Endodermal cell (in vitro differentiated cells): ENCODE measurements at places on chromosomes 1 and 21. TPM values are rescaled to one million over a fixed set of nuclear protein-coding genes. Genes with fewer than 3 reads are reported as not detected.

AMY1C gene
- not detected in 3 replicates for total RNA-seq

ZSWIM5 gene
- 11.4 and 12.3 TPM in 2 replicates for total RNA-seq

LRRN2 gene
- 4.6 to 11.5 TPM (median 11.4 TPM) in 3 replicates for total RNA-seq

LORICRIN gene
- not detected in 2 replicates for total RNA-seq

DNA sequence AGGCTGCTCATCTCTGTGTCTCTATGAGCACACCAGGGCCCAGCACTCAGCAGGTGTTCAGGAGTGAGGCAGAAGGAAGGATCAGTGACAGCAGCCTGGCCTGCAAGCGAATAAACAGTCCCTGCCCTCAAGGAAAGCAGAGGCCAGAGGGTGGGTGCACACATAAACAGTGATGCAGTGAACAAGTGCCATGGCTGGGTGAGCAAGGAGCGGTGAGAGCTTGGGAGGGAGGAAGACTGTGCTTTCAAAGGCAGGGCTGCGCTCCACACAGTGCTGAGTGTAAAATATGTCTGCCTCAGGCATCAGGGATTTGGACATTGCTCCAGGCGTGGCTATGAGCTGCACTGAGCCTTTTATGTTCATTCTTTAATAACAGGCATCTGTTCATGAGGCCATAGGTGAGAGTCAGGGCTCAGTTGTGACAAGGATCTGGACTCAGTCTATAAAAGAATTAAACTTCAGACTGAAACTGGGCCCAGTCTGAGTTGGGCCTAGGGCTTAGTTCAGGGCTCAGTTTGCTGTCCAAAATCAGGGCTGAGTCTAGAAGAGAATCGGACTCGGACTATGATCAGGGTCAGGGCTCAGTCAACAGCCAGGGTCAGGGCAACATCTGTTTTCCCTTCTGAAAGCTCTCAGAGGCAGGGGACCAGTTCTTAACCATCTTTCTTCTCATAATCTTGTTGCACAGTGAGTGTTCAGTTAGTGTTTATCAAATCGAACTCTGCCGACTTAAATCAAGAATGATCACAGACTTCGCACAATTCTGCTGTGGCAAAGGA, 213.7 kb downstream of the FOXD2 start:
- no peak overlapping the region for H3K4me3 ChIP-seq
- DNase-seq = peak; percentile 29
- no peak overlapping the region for H3K27ac ChIP-seq
- no peaks in the 10 kb centered on the region for H3K4me1 ChIP-seq

DNA sequence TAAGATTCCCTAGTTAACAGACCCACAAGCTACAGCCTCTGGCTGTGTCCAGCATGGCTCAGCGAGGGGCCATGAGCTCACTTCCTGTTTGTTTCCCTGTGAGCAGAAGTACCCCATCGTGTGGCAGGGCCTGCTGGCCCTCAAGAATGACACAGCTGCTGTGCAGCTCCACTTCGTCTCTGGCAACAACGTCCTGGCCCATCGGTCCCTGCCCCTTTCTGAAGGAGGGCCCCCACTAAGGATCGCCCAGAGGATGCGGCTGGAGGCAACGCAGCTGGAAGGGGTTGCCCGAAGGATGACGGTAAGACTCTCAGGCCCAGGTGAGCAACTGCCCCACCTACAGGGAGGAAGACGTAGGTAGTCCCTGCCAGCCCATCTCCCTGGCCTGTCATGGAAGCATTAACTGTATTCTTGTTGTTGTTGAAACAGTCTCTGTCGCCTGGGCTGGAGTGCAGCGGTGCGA, 38.2 kb downstream of the ZBTB17 start:
- DNase-seq = peak; percentile 85
- H3K27ac ChIP-seq = no peak overlapping the region
- no peaks in the 10 kb centered on the region for H3K27me3 ChIP-seq
- H3K4me3 ChIP-seq = no peak overlapping the region
- peaks cover 77% of the 10 kb centered on the region for H3K36me3 ChIP-seq

DNA sequence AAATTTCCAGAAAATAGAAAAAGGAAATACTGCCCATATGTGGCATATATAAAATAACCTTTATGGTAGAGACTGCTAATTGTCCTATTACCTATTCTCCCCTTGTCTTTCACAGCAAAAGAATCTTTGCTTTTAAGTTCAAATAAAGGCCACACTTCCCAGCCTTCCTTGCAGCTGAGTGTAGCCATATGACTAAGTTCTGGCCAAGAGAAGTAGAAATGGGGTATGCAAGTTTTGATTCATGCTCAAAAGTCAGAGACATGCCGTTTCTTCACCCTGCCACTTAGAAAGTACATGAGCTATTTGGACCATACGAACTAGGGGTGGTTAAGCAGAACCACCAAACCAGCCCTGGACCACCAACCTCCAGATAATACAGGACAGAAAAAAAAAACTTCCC, 18.3 kb upstream of the S100A2 start:
- H3K27ac ChIP-seq = no peak overlapping the region
- H3K4me1 ChIP-seq = peaks cover 11% of the 10 kb centered on the region

DNA sequence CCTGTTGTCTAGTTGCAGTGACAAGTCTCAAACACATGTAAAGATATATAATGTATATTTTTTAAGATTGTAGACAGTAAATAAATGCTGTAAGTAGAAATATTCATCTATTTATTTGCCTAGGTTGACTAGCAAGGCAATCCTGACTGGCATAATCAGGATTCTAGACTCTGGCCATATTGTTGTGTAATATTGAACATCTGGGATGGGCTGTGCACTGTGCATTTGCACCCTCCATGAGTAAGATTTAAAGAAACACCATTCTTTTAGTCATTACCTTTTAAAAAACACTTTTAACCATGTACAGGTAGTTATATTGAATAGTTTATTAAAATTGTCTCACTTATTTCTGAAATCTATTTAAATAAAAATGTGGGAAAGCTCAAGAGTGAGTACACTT, 32.4 kb downstream of the RASAL2 start:
- H3K36me3 ChIP-seq = no peaks in the 10 kb centered on the region
- H3K27me3 ChIP-seq = no peaks in the 10 kb centered on the region
- H3K4me1 ChIP-seq = no peaks in the 10 kb centered on the region
- DNase-seq = no peak

DNA sequence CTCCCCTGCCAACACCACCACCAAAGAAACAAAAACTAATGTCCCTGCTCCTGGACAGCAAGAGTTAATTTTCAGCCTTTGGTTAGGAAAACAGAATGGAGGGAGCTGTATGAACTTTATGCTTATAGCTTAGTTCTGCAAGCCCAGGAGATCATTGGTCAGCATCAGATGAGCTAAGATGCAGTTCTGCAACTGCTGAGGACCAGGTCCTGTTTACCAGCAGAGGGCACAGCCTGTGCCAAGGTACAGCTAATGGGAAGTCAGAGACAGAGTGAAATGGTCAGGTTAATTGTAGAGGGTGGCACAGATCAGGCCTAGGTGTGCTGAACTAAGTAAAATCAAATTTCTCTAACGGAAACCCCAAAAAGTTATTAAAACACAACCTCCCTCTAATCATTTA, 161.3 kb downstream of the ROR1 start:
- H3K27ac ChIP-seq = no peak overlapping the region
- no peaks in the 10 kb centered on the region for H3K4me1 ChIP-seq
- H3K36me3 ChIP-seq = no peaks in the 10 kb centered on the region
- H3K4me3 ChIP-seq = no peak overlapping the region

DNA sequence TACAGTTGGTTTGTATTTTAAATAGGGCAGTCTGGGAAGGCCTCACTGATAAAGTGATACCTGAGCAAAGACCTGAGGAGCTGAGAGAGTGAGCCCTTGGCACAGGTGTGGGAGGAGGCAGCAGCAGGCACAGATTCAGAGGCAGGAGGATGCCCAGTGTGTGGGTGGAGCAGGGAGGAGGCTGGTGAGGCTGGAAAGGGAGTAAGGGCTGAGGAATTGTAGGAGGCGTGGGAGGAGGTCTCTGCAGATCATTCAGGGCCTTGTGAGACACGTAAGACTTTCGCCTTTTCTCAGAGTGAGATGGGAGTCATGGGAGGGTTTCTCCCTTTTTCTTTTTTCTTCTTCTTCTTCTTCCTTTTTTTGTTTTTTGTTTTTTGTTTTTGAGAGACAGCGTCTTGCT, 58.0 kb downstream of the RGL1 start:
- no peak for DNase-seq
- H3K27me3 ChIP-seq = peaks cover 40% of the 10 kb centered on the region
- H3K36me3 ChIP-seq = no peaks in the 10 kb centered on the region
- H3K4me3 ChIP-seq = no peak overlapping the region
- no peaks in the 10 kb centered on the region for H3K4me1 ChIP-seq

- no peaks in the 10 kb centered on the region for H3K4me1 ChIP-seq
- H3K27ac ChIP-seq = no peak overlapping the region
- peaks cover 12% of the 10 kb centered on the region for H3K27me3 ChIP-seq
- no peak for DNase-seq
Observed at GRCh38 chr1:183180218-183180617, 5.8 kb upstream of the LAMC2 start.

- H3K4me3 ChIP-seq = no peak overlapping the region
- H3K27ac ChIP-seq = no peak overlapping the region
- H3K36me3 ChIP-seq = no peaks in the 10 kb centered on the region
- DNase-seq = no peak
- no peaks in the 10 kb centered on the region for H3K4me1 ChIP-seq
Observed at GRCh38 chr1:67230539-67230938, 64.3 kb downstream of the IL23R start.

DNA sequence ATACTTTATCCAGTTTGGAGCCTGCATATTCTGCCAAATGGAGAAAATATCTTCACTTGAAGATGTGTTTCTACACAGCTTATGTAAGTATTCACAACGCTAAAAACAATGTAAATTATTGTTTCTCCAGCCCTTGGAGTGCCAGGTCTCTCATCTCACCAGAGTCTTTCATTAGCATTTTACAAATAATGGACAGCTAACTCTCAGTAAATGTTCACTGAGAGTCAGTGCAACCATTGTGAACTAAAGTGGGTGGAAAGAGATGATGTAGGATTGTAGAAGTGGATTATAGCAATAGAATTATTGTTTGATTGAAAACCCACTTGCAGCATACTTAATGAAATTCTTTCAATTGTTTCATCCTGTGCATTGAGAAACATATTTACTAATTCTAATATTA, 8.3 kb upstream of the FAM177B start:
- no peaks in the 10 kb centered on the region for H3K4me1 ChIP-seq
- peaks cover 84% of the 10 kb centered on the region for H3K36me3 ChIP-seq
- no peaks in the 10 kb centered on the region for H3K27me3 ChIP-seq
- no peak overlapping the region for H3K27ac ChIP-seq

- peak; percentile 90 for DNase-seq
- H3K27me3 ChIP-seq = no peaks in the 10 kb centered on the region
- H3K4me1 ChIP-seq = peaks cover 15% of the 10 kb centered on the region
- H3K27ac ChIP-seq = no peak overlapping the region
Observed at GRCh38 chr1:161198194-161198896, 509 bp downstream of the ADAMTS4 start.

DNA sequence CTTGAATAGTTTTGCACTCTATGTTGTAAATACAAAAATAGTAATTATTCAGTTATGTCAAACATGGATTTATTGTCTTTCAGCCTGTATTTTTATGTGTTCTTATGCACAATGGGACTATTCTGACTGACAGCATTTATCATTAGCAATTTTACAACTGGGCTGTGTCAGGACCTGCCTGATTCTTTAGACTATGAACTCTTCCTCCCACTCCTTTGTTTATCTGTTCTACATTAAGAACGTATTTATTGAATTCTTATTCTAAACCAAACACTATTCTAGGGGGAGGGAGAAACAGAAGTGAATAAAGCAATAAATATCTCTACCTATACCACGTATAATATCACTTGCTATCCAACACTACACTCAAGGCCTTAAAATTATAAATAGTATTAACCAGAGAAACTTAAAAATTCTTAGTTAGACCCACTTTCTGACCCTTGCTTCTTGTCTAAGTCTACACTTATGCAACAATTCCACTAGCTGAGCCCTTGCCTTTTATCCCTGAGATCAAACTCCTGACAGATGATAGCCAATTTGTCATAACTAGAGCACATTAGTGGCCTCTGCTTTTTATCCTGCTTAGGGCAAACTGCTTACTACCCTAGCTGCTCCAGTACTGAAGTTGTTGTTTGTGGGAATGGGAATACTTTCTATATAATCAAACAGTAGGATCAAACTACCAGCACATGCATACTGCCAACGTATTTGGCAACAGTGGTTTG, 494.3 kb downstream of the BRINP3 start:
- no peak overlapping the region for H3K4me3 ChIP-seq
- no peaks in the 10 kb centered on the region for H3K36me3 ChIP-seq
- H3K27me3 ChIP-seq = no peaks in the 10 kb centered on the region
- H3K27ac ChIP-seq = no peak overlapping the region

GRCh38 chr1:94250341-94250740, 13.0 kb upstream of the ARHGAP29 start:
- no peak overlapping the region for H3K27ac ChIP-seq
- H3K27me3 ChIP-seq = peaks cover 43% of the 10 kb centered on the region
- DNase-seq = no peak
- H3K4me1 ChIP-seq = peaks cover 6% of the 10 kb centered on the region
